T-helper 2 cell treated with Interferon-gamma antibody and Interleukin-4, amounts not matched to agents 5 μg/mL and 100 μg/mL, for 36 hours (primary cell): ENCODE measurements at places on chromosomes 4 and X.

DNA sequence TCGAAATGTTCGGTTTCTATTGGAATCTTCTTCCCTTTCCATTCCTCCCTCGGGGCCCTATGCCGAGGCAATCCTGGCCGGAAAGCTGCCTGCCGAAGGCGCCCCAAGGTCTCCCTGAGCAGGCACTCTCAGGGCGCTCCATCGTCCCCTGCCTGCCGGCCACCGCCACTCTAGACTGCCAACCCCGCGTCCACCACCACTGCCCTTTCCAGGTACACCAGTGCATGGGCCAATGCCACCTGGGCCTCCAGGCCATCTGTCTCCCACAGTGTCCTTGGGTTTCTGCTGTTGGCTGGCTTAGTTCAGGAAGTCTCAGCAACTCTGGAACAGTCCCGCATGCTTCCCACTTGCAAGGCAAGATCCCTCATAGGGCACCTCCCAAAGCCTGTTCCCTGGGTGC lies 14.6 kb downstream of the CTAG1A start:
- no peak for DNase-seq

- DNase-seq = no peak
Measured at GRCh38 chr4:140127422-140127821, 26.6 kb downstream of the MAML3 start.

- no peak for DNase-seq
Measured at GRCh38 chrX:33149580-33149979, 61.8 kb downstream of the DMD start.

GRCh38 chr4:7429601-7430078 lies 5.1 kb downstream of the PSAPL1 start:
- no peak for DNase-seq

DNA sequence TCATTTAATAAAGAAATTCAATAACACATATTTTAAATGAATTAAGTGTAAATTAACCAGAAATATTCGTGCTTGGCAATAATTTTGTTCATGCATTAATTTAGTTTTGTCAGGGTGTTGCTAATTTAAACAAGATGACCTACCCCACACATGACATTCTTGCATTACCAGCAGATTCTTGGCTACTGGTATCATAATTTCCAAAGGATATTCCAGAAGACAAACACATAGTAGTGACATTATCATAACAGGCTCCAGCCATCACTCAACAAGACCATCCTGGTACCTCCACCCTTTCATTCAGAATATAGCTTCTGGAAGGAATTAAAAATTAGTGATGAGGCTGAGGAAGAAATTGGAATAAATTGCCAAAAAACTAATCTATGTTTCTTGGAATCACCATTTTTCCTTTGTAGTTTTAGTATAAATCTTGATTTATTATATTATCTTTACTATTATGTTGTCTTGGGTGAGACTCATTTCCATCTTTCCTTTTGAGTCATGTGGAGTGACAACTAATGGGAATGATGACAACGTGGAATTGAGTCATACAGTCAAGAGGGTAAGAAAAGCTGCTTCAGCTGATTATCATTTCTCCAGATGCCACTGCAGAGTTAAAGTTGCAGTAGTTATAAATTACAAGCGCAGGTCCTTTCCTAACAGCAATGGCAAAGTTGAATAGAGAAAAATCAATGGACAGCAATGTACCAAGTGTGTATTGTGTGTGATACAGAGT lies 30.9 kb upstream of the HHIP start:
- DNase-seq = no peak
